ENCODE measurements at places on chromosomes 5 and 9.

DNA sequence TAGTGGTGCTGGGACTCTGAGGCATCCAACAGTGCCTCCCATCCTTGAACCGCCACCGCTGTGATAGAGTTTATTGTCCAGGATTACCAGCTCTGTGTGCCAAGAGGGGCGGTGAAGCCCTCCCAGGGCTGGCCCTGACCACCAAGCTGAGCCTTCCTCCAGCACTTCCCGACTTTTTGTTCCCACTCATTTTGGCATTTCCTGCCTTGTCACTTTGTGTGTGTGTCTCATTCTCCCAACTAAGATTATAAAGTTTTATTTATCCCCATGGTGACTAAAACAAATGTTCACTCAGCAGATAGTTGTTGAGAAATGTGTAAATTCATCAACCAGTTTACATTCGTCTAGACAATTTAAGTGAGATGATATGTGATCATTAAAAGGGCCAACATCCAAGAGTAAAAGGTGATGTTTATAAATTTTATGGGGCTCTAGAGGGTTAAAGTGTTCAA lies 2.5 kb downstream of the F2R start:
- no peak for DNase-seq

DNA sequence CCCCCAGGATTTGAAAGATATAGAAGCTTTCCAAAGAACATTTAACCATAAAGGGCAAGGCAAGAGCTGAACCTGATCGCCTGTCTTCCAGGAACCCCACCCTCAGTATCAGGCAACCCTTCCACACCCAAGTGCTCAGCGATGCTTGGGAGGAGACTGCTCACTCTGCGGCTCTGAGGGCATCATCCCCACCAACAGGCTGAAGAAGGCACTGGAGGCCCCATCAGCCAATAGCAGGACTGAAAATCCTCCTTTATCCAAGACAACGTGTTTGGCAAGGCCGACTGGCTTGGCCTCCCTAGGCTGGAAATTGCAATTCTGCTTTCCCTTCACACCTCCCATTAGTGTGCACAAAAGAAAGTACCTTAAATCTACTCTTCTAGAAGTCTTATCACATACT lies 1.4 kb upstream of the PPP2CA start:
- DNase-seq: no peak

GRCh38 chr5:15002173-15002572 lies 130.6 kb upstream of the ANKH start:
- DNase-seq: no peak

DNA sequence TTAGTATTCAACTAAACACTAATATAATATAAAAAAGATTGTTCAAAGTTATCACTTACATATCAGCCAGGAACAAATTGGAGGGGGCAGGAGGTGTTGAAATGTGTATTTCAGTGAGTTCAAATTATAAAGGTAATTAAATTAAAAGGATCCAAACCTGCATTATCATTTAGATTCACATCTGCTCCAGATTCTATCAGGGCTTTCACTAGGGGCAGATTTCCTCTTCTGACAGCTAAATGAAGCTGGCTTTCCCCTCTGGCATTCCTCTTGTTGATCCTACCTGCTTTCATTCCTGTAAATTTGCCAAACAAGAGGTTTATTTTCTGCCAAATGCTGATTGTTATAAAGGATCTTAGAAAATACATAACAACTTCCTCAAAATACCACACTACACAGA lies 86.3 kb upstream of the GCNT4 start:
- DNase-seq: no peak

- DNase-seq: no peak
Observed at GRCh38 chr5:37771203-37771611, 68.6 kb downstream of the GDNF start.

GRCh38 chr9:31355965-31356364 lies 1028.5 kb upstream of the ACO1 start:
- DNase-seq: no peak

DNA sequence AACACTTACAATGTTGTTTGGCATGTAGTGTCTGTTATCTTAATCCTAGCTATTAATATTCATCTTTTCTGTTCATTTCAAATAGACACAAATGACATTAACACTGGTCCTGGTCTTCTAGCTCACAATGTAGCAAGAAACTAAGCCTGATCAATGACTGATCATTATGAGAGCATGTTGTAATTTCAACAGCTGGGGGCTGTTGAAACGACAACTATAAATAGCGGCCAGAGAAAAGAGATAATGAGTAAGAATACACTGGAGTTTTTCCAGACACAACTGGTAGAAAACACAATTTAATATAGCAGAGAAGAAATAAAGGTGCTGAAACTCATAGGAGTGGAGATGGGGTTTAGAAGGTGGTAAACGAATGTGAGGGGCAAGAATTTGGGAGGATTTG lies 89.2 kb downstream of the HTR4 start:
- DNase-seq: no peak

DNA sequence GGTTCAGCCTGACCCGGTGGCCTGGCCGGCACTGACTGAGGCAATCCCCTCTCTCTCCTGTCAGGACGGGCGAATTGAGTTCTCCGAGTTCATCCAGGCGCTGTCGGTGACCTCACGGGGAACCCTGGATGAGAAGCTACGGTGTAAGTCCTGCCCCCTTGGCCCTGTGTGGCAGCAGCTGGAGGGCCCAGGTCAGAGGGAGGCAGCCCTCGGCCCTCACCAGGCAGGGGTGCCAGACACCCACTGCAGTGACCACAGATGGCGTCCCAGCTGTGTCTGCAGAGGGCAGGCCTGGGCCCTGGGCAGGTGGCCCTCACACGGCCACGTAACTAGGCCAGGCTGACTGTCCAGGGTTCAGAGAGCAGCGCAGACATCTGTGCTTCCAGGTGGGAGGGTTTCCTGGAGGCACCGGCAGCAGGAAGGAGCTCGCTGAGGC lies 45.9 kb upstream of the HMCN2 start:
- no peak for DNase-seq

DNA sequence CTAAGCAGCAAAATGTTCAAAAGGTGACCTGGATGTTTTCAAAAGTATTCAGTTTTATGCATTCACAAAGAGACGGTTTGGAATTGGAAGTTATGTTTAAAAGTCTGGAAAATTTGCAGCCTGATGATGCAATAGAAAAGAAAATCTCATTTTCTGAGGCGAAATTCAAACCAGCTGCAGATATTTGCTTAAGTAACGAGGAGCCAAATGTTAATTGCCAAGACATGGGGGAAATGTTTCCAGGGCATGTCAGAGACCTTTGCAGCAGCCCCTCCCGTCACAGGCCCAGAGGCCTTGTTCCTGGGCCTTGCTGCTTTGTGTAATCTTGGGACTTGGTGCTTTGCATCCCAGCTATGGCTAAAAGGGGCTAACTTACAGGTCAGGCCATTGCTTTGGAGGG lies 228.2 kb downstream of the MAN2A1 start:
- DNase-seq: no peak

GRCh38 chr5:87327998-87328397 lies 60.3 kb downstream of the RASA1 start:
- no peak for DNase-seq

DNA sequence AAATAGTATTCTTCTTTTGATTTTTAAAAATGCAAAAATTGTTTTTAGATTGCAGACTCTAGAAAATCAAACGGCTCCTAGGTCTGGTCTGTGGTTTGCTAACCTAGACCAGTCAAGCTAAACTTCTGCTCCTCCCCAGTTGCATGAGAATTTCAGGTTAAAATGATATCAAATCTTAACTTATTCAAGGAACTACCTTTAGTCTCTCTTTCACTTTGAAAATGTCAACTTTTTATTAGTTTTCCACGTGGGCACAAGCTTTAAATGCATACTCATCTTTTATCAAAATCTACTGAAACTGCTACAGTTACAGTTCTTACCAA lies 8.8 kb downstream of the CAMK4 start:
- no peak for DNase-seq

DNA sequence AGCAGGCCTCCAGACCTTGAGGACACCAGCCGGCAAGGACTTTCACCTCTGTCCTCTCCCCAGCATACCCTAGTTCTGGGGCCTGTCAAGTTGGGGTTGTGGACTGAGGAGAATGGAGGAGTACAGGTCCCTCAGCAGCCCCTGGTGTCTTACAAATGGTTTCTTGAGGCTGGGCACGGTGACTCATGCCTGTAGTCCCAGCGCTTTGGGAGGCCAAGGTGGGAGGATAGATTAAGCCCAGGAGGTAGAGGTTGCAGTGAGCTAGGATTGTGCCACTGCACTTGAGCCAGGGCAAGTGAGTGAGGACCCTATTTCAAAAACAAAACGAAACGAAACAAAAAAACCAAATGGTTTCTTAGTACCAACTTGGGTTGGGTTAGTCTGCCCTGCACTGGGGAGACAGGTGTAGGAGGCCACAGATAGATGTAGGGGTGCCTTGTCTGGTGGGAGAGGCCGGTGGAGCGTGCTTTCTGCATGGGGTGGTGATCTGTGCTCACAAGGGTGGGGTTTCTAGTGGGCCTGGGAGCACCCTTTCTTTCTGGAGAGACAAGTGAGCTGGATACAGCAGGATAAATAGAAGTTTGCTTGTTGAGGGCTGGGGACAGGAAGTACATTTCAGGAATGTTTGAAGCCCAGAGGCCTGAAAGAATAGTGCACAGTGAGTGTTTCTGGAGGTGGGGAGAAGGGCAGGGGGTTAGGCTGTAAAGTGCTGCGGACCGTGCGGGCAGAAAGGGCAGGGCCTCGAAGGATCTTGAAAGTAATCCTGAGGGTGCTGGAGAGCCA lies 37.7 kb upstream of the PSD2 start:
- DNase-seq: no peak

- no peak for DNase-seq
Observed at GRCh38 chr5:113321276-113321675, 113.5 kb downstream of the TSSK1B start.

GRCh38 chr5:137200906-137201700 lies 298.0 kb downstream of the SPOCK1 start:
- no peak for DNase-seq

- DNase-seq: no peak
Observed at GRCh38 chr5:52504584-52505240, 283.0 kb upstream of the ITGA1 start.
